ENCODE measurements at places on chromosomes 5 and 9. TPM values are rescaled to one million over a fixed set of nuclear protein-coding genes. Genes with fewer than 3 reads are reported as not detected.

Gene IRX4
- total RNA-seq, result 0.20 TPM

Gene MAMDC2
- 0.22 TPM for total RNA-seq

Gene EQTN
- total RNA-seq, result not detected

Gene STPG3
- total RNA-seq, result not detected

Gene DMRTA1
- 30.1 TPM for total RNA-seq

Gene FLT4
- 0.17 TPM for total RNA-seq

Gene NDUFS4
- total RNA-seq, result 87.3 TPM

Gene SPINK6
- total RNA-seq, result not detected

Gene OR1N2
- not detected for total RNA-seq

Gene FAM151B
- 0.29 TPM for total RNA-seq

Gene TSC1
- 89.3 TPM for total RNA-seq

Gene MLANA
- not detected for total RNA-seq

Gene EDIL3
- total RNA-seq, result 220 TPM

Gene TMED7
- total RNA-seq, result 66.8 TPM

Gene FOXD4L5
- not detected for total RNA-seq

Gene PCDHB16
- 20.1 TPM for total RNA-seq

Gene ANKRD34B
- total RNA-seq, result not detected

Gene MLLT3
- total RNA-seq, result 11.7 TPM

Gene SLC6A7
- not detected for total RNA-seq

Gene COL23A1
- total RNA-seq, result 2.9 TPM

Gene DCTN3
- 119 TPM for total RNA-seq

Gene DIRAS2
- total RNA-seq, result 0.27 TPM

Gene TYRP1
- total RNA-seq, result not detected

Gene THBS4
- total RNA-seq, result 41.1 TPM

Gene GRIN3A
- total RNA-seq, result 0.15 TPM

Gene OTP
- 0.17 TPM for total RNA-seq
